ENCODE measurements at places on chromosomes 13 and 19.
A peak's percentile ranks its signal among the peaks of the same experiment; 100 is the strongest.

- DNase-seq = no peak
These were observed 491.2 kb downstream of the COG6 start for GRCh38 chr13:40146611-40147117.

- DNase-seq = no peak
These were observed 12.4 kb upstream of the MICU2 start for GRCh38 chr13:21616205-21616866.

GRCh38 chr13:51048166-51048461 is 63.0 kb downstream of the C13orf42 start:
- DNase-seq = no peak

GRCh38 chr19:39237200-39238184 is 7.3 kb downstream of the IFNL3 start:
- no peak for DNase-seq

- DNase-seq = no peak
These were observed 53.7 kb downstream of the LACC1 start for GRCh38 chr13:43933378-43933777.

- peak; percentile 33 for DNase-seq
These were observed 130.3 kb upstream of the LSM14A start for GRCh38 chr19:34041925-34042521.

All from NCI-H2227 treated with DMSO at 0.1 percent for 48 hours (cell line).